ENCODE measurements at places on chromosomes 2 and 18.

- DNase-seq, result no peak
Measured at GRCh38 chr18:35027206-35027605, 14.0 kb upstream of the MAPRE2 start.

GRCh38 chr2:65499216-65499615, 66.8 kb upstream of the SPRED2 start:
- DNase-seq, result no peak

DNA sequence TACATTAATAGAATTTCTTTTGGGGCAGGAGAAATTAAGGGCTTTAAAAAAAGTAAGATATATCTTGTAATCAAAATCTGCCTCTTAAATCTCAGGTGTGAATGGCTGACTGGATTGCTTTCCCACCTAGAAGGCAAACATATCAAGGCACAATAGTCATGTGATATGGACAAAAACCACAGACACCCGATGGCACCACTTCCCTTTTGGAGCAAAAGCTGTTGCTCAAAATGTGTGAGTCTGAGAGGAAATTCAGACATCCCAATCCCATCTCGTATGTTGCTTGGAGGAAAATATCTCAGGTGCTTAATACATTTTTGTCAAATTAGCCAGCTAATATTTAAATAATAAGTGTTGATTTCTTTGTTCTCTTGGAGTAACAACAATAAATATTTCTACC, 120.7 kb downstream of the KCNF1 start:
- DNase-seq, result no peak

DNA sequence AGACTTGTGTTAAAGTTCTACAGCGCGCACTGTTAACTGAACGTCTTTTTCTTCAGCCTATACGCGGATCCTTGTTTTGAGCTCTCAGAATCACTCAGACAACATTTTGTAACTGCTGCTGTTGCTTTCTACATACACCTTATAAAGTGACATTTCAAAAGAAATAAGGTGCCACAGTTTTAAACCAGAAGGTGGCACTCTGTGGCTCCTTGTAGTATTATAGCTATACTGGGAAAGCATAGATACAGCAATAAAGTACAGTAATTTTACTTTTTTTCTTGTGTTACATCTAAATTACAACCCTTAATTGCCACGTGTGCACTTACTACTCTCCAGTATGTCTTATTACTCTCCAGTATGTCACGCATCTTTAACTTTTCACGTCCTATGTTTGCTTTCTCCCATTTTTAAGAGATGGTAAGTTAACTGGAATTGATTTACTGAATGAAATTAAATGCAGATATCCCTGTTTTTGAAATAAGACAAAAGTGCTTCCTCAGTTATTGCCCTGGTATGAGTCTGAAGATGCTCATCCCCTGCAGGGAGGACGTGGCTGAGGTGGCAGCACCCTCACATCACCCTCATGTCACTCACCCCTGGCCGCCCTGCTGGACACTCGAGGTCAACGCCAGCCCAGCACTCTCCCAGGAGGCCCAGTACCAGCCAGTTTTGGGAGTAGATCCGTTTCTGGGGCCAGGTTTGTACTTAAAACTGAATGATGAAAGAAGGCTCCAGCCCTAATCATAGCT, 37.8 kb downstream of the GORASP2 start:
- DNase-seq, result no peak

DNA sequence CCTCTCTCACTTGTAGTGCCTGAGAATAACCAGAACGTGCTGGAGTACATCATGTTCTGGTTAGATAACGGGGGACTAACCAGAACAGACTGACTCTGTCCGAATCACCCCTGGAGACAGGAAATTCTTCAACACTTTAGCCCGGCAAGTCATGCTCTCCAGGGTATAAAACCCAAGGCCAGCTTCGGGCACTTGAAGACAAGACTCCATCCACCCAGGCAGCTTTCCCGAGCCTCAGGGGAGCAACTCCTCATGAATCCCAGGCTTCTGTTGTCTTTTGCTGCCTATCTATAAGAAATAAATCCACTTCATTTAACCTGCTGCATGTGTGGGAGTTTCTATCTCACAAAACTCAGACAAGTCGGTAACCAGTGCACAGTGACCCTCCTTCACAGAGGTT, 99.6 kb downstream of the KCNF1 start:
- no peak for DNase-seq

GRCh38 chr2:171706152-171706803, 19.0 kb downstream of the DYNC1I2 start:
- DNase-seq, result no peak

GRCh38 chr18:42644729-42645131, 470.8 kb downstream of the RIT2 start:
- no peak for DNase-seq

- no peak for DNase-seq
Measured at GRCh38 chr2:16104949-16105668, 164.8 kb downstream of the MYCN start.

- no peak for DNase-seq
Measured at GRCh38 chr2:627926-628560, 49.2 kb downstream of the TMEM18 start.

- no peak for DNase-seq
Measured at GRCh38 chr2:141766225-141766624, 364.6 kb downstream of the LRP1B start.

- DNase-seq, result no peak
Measured at GRCh38 chr18:47750889-47751423, 179.5 kb downstream of the SMAD2 start.

DNA sequence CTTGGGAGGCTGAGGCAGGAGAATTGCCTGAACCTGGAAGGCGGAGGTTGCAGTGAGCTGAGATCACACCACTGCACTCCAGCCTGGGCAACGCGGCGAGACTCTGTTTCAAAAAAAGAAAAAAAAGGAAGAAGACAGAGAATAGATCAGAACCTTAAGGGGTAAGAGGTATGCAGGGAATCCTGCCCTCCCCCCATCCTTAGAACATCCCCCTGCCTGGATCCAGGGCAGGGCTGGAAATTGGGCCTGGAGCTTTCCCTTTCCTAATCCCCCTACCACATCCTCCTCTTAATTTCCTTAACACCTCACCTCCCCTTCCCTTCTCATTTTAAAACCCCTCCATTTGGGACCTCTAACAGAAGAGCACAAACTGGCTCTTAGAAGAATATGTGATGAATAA, 56.5 kb downstream of the RNU4ATAC start:
- DNase-seq, result no peak

DNA sequence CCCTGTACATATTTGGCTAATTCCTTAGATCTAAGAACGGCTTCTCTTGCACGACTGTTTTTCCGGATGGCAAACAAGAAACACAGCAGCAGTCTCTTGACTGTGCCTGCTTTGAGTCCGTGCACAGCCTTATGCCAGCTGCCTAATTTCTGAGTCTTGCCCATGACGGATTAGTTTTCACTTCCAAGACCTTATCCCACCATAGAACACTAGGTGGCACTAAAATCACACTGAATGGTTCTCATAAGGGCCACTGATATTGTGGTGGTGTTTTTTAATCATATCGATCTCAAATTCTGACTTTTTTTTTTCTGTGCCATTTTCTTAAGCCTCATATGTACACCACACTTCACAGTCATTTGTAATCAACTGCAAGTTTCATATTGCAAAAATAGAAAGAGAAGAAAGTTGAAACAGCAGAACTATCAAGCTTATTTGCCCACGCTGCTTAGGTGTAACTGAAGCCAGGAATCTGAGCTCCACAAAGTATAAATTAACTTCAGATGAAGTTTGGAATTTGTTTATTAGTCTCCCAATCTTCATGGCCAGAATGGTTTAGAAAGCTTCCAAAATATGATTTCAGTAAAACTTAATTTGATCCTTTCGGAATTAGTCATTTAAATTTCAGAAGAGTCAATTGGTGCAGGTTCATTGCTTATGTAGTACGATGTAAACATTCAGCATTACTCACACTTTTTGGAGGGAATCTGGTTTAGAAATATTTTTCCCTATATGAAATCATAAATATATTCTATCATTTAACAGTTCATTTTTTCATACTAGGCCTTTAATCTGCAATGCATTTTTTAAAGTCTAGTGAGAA, 45.5 kb upstream of the SCN7A start:
- peak; percentile 62 for DNase-seq

- no peak for DNase-seq
Measured at GRCh38 chr2:112143150-112143549, 5.0 kb downstream of the FBLN7 start.

DNA sequence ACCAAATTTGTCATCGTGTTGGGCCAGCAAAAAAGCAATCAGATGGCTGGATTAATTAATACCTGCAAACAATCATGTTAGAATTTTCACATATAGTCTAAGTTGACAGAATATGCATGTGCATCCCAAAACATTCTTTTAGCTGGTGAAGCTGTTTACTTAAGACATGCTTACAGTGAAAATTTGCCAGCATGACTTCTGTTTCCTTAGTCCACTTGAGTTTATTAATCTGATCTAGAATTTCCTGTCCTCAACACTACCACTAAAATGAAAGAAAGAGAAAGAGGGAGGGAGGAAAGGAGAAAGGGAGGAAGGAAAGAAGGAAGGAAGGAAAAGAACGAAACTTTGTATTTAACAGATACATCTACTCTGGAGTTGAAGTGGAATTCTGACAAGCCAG, 2109.9 kb upstream of the PIK3C3 start:
- no peak for DNase-seq

DNA sequence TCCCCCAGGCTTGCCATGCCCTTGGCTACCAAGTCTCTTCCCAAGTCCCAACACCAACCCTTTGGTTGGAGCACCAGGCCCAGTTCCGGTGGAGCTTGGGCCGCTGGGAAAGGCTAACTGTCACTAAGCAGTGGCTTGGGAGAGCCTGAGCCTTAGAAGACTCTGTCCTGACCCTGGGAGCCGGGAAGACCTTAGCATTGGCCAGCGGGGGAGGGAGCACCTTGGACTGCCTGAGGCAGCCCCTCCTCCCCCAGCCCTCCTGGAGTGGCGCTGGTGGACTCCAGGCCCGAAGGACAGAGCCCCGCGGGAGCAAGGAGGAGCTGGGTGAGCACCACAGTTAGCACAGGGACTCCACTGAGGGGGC, 62.5 kb upstream of the POMC start:
- no peak for DNase-seq

GRCh38 chr18:58670404-58671110, 708 bp upstream of the MALT1 start:
- no peak for DNase-seq

DNA sequence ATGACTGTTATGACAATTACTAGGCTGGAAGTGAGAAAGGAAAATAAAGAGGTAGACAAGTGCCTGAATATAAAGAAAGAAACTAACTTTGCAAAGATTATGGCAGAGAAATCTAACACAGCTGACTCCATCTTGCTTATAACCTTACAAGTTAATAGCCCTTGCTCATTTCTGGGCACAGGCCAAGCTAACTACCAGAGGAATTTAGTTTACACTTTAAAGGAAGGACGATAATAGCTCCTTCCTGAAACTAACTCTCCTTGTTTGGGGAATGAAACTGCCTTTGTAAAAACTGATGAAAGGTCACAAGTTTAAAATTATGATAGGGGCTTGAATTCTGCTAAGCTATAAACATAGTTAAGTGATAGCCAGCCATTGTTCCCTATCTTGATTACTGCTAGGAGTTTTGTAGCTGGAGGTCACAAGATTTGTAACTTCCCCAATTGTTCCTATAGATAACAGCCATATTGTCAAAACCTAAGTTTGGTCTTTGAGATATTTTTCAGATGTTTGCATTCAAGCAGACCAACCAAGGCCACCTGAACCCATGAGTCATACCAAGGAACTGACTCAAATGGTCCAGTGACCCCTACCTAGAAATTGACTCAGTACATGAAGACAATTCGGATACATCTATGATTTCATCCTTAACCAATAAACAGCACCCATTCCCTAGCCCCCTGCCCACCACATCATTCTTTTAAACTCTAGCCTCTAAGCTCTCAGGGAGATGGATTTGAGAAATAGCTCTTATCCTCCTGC, 209.2 kb upstream of the LRATD1 start:
- no peak for DNase-seq

DNA sequence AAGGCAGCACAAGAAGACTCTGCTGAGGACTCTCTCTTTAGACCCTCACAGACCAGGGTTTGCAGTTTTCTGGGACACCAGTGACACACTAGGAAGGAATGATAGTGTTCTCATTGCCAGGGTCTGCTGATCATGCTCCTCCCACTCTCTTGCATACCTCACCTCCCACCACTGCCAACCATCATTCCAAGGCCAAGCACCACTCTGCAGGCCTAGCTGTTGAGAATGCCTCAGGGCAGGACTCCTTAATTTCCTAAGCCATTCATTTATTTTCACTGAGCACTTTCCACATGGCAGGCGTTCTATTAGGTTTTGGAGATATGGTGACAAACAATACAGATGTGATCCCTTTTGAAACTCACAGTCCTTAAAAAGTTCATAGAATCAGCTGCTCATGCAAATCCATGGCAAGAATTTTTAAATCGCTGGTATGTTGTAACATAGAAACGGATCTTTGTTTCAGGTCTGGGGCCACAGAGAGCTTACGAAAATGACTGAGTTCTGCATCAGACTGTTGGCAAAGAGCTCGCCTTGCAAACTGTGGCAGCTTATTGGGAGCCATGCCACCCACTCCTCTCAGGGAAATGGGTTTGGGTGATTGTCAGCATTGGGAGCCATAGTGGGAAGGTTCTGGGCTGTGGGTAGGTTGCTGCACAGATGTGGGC, 78.5 kb downstream of the XDH start:
- no peak for DNase-seq

- no peak for DNase-seq
Measured at GRCh38 chr18:48599391-48599790, 60.6 kb downstream of the CTIF start.

DNA sequence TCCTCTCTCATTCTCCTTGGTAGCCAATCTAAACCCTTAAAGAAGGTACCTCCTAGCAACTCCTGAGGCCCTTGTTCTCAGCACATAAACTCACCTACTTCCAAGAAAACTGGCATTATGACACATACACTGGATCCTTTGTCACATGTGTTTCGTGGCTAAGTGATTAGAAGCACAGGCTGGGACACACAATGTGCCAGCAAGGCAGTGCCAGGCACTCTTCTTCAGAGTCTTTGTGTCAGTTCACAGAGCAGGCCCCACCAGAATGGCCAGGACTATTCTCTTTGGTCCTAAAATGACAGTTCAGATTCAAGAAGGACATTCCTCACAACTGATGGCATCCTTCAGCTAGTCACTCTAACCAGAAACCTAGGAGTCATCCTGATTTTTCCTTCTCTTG, 40.3 kb downstream of the SMC6 start:
- peak; percentile 33 for DNase-seq

GRCh38 chr2:127384529-127384928, 3.2 kb downstream of the MAP3K2 start:
- no peak for DNase-seq

DNA sequence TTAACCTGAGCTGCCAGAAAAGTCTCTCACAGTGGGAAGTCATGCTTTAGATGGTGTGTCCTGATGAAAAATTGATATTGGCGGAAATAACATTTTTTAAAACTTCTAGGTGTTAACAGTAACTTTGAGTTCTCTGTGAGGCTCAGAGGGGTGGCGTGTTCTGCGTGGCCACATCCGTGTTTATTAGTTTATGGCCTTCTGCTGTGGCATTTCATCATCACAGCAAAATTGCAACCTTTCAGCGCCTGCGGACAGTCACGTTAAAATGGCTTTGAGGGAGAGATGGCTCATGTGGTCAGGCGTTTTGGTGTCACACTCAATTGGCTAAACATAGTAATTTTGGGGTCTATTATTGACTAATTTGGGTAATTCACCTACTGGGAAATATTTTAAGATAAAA, 42.4 kb downstream of the KLHL29 start:
- no peak for DNase-seq

- DNase-seq, result no peak
Measured at GRCh38 chr18:65859075-65859474, 108.3 kb downstream of the CDH7 start.

- DNase-seq, result no peak
Measured at GRCh38 chr18:31598021-31598805, 6.5 kb downstream of the TTR start.

GRCh38 chr2:236855866-236856847, 229.5 kb upstream of the COPS8 start:
- no peak for DNase-seq

Data from kidney capillary endothelial cell (primary cell).